ENCODE measurements at places on chromosomes 1 and 21.

- DNase-seq = no peak
Observed at GRCh38 chr21:44708213-44708865, 3.0 kb downstream of the TSPEAR start.

- DNase-seq = no peak
Observed at GRCh38 chr1:193562121-193562520, 375.7 kb upstream of the B3GALT2 start.

- DNase-seq = no peak
Observed at GRCh38 chr1:58248072-58248471, 298.5 kb downstream of the OMA1 start.

DNA sequence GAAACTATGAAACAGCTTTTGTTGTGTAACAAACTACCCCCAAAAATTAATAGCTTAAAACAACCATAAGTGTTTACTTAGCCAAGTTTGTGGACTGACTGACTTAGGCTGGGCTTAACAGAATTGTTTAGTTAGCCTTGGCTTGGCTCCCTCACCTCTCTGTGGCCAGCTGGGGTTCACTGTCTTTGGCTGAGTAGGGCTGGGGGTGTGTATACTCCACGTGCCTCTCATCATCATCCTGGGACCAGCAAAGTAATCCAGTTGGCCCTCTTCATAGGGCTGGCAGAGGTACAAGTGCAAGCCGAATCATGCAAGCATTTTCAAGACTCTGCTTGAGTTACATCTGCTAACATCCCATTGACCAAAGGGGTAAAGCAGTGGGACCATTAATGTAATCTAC is 252.3 kb downstream of the BRINP2 start:
- DNase-seq = no peak

- DNase-seq = no peak
Observed at GRCh38 chr1:37515185-37516034, 844 bp upstream of the MEAF6 start.

- no peak for DNase-seq
Observed at GRCh38 chr1:238088560-238089290, 198.0 kb upstream of the ZP4 start.

- no peak for DNase-seq
Observed at GRCh38 chr1:230149751-230150584, 82.9 kb downstream of the GALNT2 start.

DNA sequence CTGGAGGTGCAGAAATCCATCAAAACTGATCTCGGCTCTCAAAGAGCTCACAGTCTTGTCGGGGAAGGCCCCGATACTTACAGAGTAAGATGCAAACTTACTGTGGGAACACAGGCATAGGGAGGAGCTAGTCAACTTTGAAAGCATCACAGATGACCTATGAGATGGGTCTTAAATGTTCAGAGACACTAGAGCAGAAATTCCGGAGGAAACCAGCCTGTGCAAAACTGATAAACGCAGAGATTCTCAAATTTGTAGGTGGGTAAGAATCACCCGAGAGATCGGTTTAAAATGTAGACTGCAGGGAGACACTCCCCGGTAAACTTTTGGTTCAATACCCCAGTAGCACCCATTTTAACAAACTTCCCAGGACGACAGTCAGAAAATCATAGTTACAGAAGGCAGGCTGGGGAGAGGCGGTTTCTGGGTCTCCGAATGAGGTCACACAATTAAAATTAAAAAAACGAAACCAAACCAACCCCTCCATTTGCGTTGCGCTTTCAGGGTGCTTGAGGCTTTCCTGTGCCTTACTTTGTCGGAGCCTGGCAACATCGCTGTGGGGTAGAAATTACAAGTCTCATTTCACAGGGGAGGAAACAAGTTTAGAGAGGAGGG is 755 bp upstream of the THRAP3 start:
- DNase-seq = no peak

DNA sequence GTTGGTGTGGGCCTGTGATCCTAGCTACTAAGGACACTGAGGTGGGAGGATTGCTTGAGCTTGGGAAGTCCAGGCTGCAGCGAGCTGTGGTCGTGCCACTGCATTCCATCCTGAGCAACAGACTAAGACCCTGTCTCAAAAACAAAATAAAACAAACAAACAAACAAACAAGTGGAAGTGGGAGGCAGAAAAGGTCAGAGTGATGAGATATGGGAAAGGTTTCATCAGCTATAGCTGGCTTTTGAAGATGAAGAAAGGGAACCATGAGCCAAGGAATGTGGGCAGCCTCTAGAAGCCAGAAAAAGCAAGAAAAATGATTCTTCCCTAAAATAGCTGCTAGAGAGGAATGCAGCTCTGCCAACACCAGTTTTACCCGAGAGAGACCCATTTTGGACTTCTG is 10.6 kb upstream of the NUCKS1 start:
- no peak for DNase-seq

DNA sequence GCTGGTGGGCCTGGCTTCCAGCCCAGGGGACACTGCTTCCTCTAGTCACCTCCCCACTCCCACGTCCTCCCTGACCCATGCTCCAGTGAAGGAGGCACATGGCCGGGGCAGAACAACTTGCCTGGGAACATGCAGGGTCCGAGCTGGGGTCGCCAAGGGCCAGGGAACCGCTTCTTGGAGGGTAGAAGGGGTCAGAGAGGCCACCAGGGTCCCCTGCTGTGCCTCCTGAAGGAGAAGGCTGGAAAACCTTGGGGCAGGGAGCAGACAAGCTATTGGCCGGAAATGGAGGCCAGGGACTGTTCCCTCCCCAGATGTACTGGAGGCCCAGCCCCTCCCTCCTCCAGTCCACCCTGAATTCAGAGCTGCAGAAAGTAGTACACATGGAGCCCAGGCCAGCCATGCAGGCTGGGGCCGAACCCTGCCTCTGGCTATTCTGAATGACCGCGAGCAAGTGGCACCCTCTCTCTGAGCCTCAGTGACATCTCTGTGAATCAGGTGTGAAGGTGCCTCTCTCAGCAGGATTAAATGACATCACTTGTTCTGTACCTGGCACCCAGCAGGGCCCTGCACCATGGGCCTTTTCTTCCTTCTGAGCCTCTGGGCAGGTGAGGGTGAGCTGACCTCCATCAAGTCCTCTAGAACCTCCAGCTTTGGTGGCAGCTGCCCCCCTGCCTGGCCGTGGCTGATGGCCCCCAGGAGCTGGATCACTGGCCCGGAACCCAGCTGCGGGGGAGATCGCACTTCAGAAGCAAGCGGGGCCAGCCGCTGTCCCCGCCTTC is 15.7 kb downstream of the SPOCD1 start:
- no peak for DNase-seq

GRCh38 chr1:113375878-113376277 is 14.4 kb upstream of the MAGI3 start:
- no peak for DNase-seq

DNA sequence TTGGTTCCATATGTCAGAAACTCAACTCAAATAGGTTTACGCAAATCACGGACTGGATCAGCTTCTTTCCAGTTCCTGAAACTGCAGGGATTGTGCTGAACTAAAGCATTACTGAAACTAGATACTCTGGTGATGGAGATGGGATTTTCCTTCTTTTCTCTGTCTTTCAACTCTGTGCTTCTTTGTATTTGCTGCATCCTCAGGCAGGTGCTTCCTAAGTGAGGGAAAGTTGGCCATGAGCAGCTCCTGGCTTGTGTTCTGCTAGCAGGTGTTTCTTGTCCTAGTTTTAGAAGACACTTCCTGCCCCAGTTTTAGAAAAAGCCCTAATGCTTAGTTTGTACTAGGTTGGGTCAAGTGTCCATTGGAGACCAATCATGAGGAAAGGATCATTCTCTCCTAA is 86.7 kb upstream of the USP24 start:
- DNase-seq = no peak

GRCh38 chr1:216186141-216186540 is 237.1 kb downstream of the USH2A start:
- DNase-seq = no peak

GRCh38 chr1:40318970-40319621 is 2.0 kb upstream of the COL9A2 start:
- DNase-seq = no peak

GRCh38 chr1:1250786-1251284 is 4.3 kb upstream of the C1QTNF12 start:
- DNase-seq = no peak

DNA sequence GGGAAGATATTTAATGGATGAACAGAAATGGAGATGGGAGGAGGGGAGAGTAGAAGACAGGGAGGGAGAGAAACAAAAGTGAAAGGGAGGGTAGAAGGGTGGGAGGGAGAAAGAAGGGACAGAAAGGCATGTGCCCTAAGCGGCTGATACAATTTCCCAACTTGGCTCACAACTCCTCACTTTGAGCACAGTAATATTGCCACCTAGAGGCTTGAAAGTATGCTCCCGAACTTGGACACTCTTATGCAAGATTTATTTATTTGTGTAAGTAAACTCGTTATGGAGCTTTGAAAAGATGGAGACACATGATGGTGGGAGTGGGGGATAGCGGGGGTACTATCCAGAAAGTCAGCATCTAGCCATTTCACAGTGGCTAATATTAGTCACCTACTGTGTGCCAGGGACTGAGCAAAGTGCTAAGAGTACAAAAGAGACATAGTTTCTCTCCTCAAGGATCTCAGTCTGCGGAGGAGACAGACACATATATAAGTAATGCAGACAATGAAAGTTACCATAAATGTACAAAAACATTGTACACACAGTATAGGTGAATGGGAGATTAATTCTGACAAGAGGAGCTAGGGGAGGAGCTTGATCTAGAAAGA is 189.7 kb downstream of the SEC16B start:
- peak; percentile 38 for DNase-seq

DNA sequence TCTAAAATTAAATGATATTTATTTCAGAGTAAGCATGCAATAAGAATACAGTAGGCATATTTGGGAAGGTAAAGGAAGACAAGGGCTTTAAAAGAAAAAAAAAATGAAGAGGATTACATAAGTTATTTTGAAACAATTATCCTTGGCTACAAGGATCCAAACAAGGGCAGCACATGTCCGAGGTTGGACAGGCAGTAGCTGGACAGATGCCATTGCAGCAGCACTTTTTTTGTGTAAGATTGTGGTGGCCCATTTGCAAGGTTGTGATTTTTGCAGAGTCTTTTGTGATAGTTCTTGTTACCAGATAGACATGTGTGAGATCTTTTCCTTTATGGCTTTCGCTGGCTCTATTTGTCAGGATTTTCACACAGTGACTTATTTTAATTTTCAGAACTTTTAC is 89.4 kb upstream of the COG2 start:
- DNase-seq = no peak

GRCh38 chr1:170696591-170697290 is 32.8 kb downstream of the PRRX1 start:
- no peak for DNase-seq

DNA sequence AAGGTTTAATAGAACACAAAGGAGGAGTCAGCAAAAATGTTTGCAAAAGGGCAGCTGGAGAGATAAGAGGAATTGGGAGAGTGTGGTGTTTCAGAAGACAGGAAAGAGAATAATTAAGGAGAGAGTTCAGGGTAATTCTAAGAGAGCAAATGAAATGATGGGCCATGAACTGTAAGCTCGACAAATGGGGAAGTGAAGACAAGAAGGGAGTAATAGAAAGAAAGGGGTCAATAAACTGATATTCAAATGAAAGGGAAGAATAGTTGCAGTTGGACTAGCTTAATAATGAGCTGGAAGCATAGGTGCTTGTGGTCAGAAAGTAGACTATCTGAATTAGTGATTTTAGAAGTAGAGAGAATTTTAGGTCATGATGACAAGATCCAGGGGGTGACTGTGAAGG is 15.6 kb upstream of the RNF220 start:
- no peak for DNase-seq

Data from frontal cortex (tissue), 4 donors.